ENCODE measurements at places on chromosomes 7 and 10. TPM values are rescaled to one million over a fixed set of nuclear protein-coding genes. Genes with fewer than 3 reads are reported as not detected.

- peak overlapping the region; percentile 36 for H3K27ac ChIP-seq
- H3K4me3 ChIP-seq = peak overlapping the region; percentile 59
- peak; percentile 62 for DNase-seq
Measured at GRCh38 chr10:13873196-13873595, 286.4 kb downstream of the PRPF18 start.

GRCh38 chr10:3331690-3332230, 159.2 kb upstream of the PITRM1 start:
- H3K4me1 ChIP-seq = no peaks in the 10 kb centered on the region
- H3K36me3 ChIP-seq = no peaks in the 10 kb centered on the region
- no peak for DNase-seq
- no peak overlapping the region for H3K27ac ChIP-seq
- H3K4me3 ChIP-seq = no peak overlapping the region
- no peaks in the 10 kb centered on the region for H3K27me3 ChIP-seq

- no peak overlapping the region for H3K27ac ChIP-seq
- peaks cover 8% of the 10 kb centered on the region for H3K36me3 ChIP-seq
- no peaks in the 10 kb centered on the region for H3K4me1 ChIP-seq
- DNase-seq = no peak
- H3K4me3 ChIP-seq = no peak overlapping the region
Measured at GRCh38 chr7:149171892-149172533, 23.3 kb upstream of the ZNF282 start.

- H3K36me3 ChIP-seq = no peaks in the 10 kb centered on the region
- H3K27me3 ChIP-seq = peaks cover 55% of the 10 kb centered on the region
- H3K4me1 ChIP-seq = peaks cover 12% of the 10 kb centered on the region
- H3K27ac ChIP-seq = no peak overlapping the region
Measured at GRCh38 chr7:73717991-73718405, 1.5 kb downstream of the STX1A start.

GRCh38 chr7:22859641-22860290, 37.1 kb upstream of the TOMM7 start:
- H3K4me3 ChIP-seq = no peak overlapping the region
- H3K4me1 ChIP-seq = peaks cover 19% of the 10 kb centered on the region
- no peak overlapping the region for H3K27ac ChIP-seq
- no peak for DNase-seq
- H3K36me3 ChIP-seq = peaks cover 12% of the 10 kb centered on the region

DNA sequence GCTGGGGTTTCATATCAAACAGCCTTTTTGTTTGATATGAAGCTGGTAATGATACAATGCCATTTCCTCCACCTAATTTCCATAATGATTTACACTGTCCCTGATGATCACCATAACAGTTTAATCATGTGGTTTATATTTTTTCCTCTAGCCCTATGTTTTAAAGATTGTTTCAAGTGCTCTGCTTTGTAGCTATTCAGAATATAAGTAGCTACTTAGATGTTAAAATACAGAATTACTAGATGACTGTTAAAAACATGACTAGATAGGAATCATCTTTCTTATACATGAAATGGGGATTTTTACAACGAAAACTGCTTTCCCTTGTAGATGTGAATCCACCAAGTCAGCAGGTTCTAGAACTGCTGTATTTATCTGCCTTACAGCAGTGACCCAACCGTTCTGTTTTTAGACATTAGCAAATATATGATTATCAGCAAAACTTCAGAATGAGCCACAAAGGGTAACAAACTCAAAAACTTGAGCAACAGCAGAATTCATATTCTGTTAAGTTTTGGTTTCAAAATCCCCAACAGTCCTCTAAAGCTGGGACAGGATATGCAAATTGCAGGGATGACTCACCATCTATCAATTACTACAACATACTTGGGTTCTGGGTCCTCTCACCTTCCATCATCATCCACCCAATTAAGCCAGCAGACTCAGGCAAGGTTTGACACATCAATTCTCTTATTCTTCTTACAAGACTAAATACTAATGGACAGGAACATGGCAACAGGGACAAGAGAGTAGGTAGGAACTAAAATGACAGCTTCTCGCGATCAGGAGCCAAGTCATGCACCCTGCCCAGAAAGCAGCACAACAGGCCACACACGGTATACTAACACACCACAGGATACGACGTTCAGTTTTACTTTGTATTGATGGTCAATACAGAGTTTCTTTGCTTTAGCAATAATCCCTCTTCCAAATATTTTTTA, 83.9 kb downstream of the PIP4K2A start:
- DNase-seq = peak; percentile 36
- peaks cover 82% of the 10 kb centered on the region for H3K4me1 ChIP-seq
- H3K27ac ChIP-seq = peak overlapping the region; percentile 96
- no peaks in the 10 kb centered on the region for H3K27me3 ChIP-seq

- H3K27me3 ChIP-seq = peaks cover 3% of the 10 kb centered on the region
- no peak overlapping the region for H3K4me3 ChIP-seq
- no peaks in the 10 kb centered on the region for H3K36me3 ChIP-seq
- H3K4me1 ChIP-seq = no peaks in the 10 kb centered on the region
Measured at GRCh38 chr7:69564454-69565417, 33.5 kb upstream of the AUTS2 start.

GRCh38 chr7:65746398-65746669, 126.5 kb upstream of the VKORC1L1 start:
- no peaks in the 10 kb centered on the region for H3K27me3 ChIP-seq
- H3K36me3 ChIP-seq = no peaks in the 10 kb centered on the region
- H3K27ac ChIP-seq = no peak overlapping the region

DNA sequence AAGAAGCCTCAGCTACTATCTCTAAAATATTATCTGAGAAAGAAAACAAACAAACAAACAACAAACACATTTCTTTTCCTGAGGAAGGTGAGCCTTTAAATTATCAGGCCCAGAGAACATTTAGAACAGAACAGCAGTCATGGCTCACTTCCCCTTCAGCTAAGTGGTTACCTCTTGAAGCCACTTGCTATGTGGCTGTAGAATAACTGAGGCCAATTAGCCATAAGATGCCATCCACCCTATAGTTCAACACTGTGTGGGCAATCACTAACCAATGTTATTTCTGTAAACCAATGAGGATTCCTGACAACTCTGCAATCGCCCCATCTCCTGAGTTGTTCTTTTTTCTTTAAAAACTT, 3.7 kb upstream of the UPP1 start:
- peaks cover 4% of the 10 kb centered on the region for H3K27me3 ChIP-seq
- no peak for DNase-seq
- no peak overlapping the region for H3K4me3 ChIP-seq
- peaks cover 13% of the 10 kb centered on the region for H3K4me1 ChIP-seq
- H3K27ac ChIP-seq = no peak overlapping the region

DNA sequence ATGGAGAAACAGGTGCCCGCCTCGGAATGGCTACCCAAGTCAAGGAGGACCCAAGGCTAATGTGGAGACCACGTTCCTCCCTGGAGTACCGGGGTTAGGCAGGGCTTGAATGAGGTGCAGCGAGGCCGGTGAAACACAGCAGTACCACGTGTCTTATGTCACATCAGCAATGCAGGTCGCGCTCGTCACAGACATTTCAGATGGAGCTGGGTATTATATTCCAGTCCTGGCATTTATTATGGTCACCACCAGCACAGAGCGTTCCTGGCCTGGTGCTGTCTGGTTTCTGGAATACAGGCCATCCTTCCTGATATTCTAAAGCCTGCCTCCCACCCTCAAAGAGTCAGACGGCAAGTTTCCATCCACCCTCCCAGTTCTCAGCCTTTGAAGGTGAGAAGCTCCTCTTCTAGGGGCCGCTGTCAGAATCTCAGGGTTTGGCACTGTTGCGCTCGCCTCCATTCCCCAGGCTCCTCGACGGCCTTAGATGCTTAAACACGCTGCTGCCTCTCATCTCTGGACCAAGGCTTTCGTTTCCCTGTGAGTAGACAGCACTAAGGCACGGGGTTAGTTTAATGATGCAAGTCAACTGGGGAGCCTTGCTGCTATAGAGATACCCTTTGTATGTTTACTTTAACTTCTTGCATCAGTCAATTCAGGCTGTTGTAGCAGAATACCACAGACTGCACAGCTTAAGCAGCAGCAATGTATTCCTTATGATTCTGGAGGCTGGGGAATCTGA, 377.6 kb downstream of the DPP6 start:
- no peak overlapping the region for H3K4me3 ChIP-seq
- H3K27ac ChIP-seq = no peak overlapping the region
- no peak for DNase-seq
- no peaks in the 10 kb centered on the region for H3K27me3 ChIP-seq

DNA sequence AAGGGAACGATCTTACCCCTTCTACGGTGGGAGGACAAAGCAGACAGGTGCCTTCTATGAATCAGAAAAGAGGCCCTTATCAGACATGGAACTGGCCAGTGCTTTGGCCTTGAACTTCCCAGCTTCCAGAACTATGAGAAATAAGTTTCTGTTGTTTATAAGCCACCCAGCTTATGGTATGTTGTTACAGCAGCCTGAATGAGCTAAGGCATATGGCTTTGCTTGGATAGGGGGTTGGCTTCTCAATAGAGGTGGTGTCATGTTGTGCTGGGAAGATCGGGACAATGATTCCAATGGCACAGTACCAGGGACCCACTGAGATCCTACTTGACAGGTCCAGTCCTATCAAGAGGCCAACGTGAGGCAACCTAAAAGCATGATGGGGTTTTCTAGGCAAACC, 183.4 kb upstream of the BMPER start:
- DNase-seq = no peak
- no peak overlapping the region for H3K27ac ChIP-seq
- peaks cover 5% of the 10 kb centered on the region for H3K36me3 ChIP-seq

- peak overlapping the region; percentile 2 for H3K27ac ChIP-seq
- peaks cover 9% of the 10 kb centered on the region for H3K4me1 ChIP-seq
- H3K4me3 ChIP-seq = no peak overlapping the region
- H3K27me3 ChIP-seq = peaks cover 21% of the 10 kb centered on the region
- no peak for DNase-seq
Measured at GRCh38 chr10:43253461-43254198, 13.2 kb downstream of the RASGEF1A start.

GRCh38 chr7:48976850-48977249, 52.5 kb downstream of the CDC14C start:
- H3K4me3 ChIP-seq = no peak overlapping the region
- no peak overlapping the region for H3K27ac ChIP-seq
- H3K4me1 ChIP-seq = no peaks in the 10 kb centered on the region
- H3K36me3 ChIP-seq = no peaks in the 10 kb centered on the region
- no peak for DNase-seq
- no peaks in the 10 kb centered on the region for H3K27me3 ChIP-seq

DNA sequence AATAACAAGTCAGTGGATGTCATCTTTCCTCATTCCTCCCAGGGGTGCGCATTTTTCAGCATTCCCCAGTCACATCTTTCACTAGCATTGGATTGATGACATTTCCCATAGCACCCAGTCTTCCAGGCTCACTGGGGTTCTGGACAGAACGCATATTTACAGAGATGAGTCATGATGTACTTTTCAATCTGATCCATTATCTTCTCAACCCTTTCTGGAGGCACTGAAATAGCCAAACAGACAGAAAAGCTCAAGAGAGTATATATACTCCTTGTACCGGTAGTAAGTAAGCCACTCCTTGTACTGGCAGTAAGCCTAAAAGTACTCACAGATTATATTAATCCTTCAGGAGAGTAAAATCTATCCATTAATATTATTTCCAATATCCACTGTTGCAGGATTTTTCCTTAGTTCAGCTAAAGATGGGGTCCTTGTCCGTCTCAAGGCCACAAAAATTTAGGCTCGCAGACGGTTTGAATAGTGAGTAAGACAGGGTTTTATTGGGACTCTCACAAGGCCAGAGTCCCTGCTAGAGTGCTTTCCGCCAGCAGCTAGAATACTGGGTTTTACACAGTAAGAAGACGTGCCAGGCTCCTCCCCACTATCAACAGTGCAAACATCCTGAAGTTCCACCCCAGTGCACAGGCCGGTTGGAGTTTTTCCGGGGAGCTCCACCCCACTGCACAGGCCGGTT, 60.8 kb downstream of the MDH2 start:
- no peak overlapping the region for H3K4me3 ChIP-seq
- no peak for DNase-seq
- no peaks in the 10 kb centered on the region for H3K27me3 ChIP-seq
- no peak overlapping the region for H3K27ac ChIP-seq
- no peaks in the 10 kb centered on the region for H3K4me1 ChIP-seq

DNA sequence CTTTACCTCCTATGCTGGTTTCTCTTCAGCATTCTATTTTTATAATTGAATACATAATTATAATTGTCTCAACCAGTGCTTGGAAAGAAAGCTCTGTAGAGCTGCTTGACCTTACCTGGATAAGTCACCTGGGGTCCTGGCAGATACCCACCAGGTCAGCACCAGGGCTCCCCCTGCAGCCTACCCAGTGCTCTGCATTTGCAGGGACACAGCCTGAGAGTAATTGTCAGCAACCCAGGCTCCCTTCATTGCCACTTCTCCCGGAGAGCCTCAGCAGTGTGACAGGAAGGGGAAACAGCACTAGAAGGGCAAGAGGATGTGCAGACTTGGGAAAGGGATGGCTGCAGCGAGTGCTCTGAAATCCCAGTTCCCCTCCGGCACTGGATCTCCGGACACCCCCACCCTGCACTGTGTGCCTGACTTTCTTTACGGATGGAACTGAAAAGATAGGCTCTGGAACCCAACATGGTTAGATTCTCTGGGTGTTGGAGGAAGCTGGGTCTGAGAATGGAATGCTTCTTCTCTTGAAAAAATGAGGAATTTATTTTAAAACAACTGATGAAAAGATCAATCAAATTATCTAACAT, 11.4 kb upstream of the PAX4 start:
- H3K36me3 ChIP-seq = no peaks in the 10 kb centered on the region
- no peak overlapping the region for H3K27ac ChIP-seq

DNA sequence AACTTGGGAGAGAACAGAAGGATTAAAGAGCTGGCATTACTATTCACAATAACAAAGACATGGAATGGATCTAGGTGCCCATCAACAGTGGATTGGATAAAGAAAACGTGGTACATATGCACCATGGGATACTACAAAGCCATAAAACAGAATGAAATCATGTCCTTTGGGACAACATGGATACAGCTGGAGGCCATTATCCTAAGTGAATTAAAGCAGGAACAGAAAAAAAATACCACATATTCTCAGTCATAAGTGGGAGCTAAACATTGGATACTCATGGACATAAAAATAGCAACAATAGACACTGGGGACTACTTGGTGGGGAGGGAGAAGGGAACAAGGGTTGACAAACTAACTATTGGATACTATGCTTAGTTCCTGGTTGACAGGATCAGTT, 133.2 kb upstream of the ITGB1 start:
- H3K4me1 ChIP-seq = peaks cover 37% of the 10 kb centered on the region
- peaks cover 16% of the 10 kb centered on the region for H3K27me3 ChIP-seq
- H3K4me3 ChIP-seq = no peak overlapping the region

CLRN3 gene
- polyA plus RNA-seq = not detected

UNCX gene
- not detected for polyA plus RNA-seq

PRR15 gene
- polyA plus RNA-seq = not detected

SLC18A2 gene
- polyA plus RNA-seq = not detected

SPDYE1 gene
- polyA plus RNA-seq = not detected

TMEM270 gene
- not detected for polyA plus RNA-seq

PIK3AP1 gene
- polyA plus RNA-seq = 170 TPM

SLC26A3 gene
- polyA plus RNA-seq = not detected

PVRIG gene
- 67.4 TPM for polyA plus RNA-seq

AGR3 gene
- not detected for polyA plus RNA-seq

GATAD1 gene
- polyA plus RNA-seq = 13.7 TPM
